ENCODE measurements at places on chromosomes 2 and 18.
A peak's percentile ranks its signal among the peaks of the same experiment; 100 is the strongest.

- no peak for DNase-seq
These were observed 4.3 kb downstream of the STK39 start for GRCh38 chr2:168243061-168243460.

DNA sequence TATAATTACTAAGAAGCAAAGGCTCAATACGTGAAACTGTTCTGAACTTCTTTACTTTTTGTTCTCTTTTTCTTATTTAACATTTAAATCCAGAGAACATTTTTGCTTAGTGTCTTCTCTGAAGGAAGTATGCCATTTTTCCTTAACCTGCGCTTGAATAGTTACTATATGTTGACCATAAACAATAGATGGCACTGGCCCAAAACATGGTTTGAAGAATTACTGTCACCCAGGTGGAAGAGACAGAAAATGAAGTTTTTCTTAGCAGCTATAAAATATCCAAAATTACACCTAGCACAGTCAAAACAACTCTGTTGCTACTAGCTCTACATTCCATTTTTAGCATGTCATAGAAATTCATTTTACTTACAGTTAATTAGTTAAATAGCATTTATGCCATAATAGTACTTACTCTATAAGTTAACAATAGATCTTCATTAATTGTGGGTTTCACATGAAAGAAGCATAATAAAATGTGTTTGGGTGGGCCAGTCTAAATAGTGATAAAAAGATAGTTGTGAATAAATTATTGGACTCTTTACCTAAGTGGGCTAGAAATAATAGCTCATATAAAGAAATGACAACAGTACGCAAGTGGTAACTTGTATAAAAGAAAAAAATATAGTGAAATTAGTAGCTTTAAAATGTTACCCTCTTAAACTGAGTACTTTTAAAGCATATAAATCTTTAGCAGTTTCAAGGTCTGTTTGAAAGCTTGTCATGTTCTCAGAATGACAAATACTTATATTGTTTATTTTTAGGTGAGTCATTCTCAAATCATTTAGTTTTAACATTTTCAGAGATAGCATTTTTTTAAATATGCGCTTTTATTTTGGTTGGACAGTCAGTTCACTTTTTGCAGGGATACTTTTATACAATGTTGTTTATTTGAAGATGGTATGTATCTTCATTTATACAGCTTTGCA is 3.7 kb downstream of the ETAA1 start:
- DNase-seq = no peak

GRCh38 chr18:63161761-63162195 is 157.8 kb downstream of the BCL2 start:
- DNase-seq = peak; percentile 53

DNA sequence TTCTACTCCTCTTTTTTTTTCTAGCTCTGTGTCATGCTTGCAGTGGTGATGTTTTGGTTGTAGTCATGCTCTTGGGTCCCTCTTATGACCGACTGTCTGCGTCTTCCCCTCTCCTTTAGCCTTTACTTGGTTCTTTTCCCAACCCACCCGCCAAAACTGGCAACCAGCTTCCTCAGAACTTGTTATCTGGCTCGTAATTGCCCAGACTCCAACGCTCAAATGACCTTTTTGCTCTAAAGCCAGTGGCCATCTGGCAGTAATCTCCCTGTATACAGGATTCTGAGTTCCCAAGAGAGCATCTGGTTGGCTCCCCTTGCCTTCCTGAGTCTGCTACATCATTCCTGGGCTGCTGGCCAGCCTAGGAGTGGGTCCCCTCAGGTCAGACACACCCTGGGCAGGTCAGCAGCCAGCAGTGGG is 147.2 kb downstream of the MGAT5 start:
- no peak for DNase-seq

- no peak for DNase-seq
These were observed 344.9 kb downstream of the LPIN1 start for GRCh38 chr2:12091201-12091806.

- DNase-seq = no peak
These were observed 289.8 kb upstream of the SPRED2 start for GRCh38 chr2:65722028-65722778.

- DNase-seq = no peak
These were observed at the start of gene BAZ2B for GRCh38 chr2:159616286-159616701. Gene BAZ2B, minus strand, starts transcription at chr2:159616548. Its CDS starts 137,829 bp downstream, at chr2:159478719.

DNA sequence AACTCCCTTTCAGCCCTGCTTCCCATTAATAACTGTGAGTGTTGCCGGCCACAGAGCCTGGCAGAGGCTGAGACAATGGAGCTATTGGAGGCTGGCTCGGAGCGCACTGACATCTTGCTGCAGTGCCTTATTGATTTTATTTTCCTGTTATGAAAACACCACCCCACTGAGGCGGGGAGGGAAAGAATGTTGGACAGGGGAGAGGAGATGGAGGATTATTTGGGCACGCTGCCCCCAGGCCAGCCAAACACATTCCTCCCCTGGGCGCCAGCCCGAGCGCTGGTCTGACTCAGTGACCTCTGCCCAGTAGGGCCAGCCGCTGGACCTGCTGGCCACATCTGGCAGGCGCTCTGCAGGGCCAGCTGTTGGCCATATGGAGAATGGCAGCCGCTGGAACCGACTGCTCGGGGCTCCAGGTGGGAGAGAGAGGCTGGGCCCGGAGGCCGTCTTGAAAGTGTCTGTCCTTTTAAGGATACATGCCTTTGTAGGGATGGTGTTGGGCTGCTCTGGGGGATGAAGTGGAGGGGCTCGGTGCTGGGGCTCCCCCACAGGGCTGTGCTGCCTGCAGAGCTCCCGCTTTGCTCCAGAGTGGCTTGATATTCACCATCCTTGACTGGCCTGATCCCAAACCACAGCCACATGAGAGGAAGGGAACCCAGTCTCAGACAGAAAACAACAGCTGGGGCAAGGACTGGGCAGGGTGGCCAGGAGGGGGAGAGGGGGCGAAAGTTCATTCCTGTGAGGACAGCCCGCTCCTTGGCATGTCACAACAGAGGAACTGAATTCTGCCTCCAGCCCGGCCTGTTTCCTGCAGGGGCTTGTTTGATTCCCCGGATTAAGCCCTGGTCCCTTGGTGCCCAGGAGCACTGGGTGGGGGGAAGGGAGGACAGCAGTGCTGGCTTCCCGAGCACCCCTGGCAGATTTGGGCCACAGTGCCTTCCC is 179.0 kb downstream of the KLHL29 start:
- no peak for DNase-seq

DNA sequence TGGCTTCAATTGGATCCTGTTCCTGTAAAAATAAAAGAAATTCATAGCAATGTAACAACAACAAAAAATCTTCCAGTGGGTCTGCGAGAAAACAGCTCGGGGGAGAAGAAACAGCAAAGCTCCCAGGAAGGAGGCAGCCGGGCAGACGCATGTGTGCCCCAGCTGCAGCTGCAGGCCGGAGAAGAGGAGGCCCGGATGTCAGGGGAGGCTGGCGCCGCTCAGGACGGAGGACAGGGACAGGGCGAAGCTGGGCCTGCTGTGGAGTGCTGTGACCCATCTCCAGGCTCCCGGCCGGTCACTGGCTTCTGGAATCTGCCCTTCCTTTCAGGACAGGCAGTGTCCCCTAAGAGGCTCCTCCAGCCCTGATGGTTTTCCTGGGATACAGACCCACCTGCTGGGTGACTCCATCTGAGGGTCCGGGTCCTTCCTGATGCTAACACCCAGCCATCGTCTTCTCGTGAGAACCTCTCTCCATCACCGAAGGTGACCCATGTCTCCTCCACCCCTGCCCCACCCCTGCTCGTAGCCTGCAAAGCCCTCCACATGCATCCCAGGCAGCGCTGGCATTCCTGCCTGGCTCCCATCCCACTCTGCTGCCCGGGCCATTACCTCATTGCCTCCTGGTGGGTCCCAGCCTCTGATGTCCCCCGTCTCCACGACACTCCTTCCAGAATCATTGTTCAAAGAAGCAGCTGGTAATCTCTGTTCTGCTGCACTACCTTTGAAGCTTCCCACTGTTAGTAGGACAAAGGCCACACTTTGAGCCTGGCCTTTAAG is 145.4 kb upstream of the TWIST2 start:
- no peak for DNase-seq
